GM13977 (cell line): ENCODE measurements at places on chromosomes 12 and 14.

DNA sequence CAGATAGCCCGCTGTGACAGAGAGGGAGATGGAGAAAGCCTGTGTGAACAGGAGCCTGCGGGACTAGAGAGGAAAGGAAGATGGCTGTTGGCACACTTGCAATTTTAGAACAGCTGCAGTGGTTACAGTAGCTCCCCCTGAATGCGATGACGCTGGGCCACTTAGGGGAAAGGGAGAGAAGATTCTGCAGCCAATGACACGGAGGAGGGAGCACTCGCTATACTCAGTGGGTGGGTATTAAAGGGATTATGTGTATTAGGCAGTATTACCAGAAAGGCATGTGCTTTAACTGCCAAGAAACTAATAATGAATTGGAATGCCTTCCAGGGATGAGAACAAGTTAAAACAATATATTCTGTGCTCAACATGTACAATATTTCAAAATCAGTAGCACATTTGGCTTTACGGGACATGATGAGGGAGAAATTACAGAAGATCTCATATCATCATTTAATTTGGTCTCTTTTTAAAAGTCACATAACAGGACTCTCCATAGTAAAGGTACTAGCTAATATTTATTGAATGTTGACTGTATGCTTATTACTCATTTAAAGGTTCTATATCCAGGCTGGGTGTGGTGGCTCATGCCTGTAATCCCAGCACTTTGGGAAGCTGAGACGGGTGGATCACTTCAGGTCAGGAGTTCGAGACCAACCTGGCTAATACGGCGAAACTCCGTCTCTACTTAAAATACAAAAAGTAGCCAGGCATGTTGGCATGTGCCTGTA, 35.9 kb upstream of the FOS start:
- no peak for DNase-seq

GRCh38 chr12:101013993-101014392, 196.0 kb downstream of the SLC5A8 start:
- DNase-seq, result no peak

GRCh38 chr12:70609739-70610491, 27.3 kb downstream of the PTPRB start:
- peak; percentile 43 for DNase-seq

DNA sequence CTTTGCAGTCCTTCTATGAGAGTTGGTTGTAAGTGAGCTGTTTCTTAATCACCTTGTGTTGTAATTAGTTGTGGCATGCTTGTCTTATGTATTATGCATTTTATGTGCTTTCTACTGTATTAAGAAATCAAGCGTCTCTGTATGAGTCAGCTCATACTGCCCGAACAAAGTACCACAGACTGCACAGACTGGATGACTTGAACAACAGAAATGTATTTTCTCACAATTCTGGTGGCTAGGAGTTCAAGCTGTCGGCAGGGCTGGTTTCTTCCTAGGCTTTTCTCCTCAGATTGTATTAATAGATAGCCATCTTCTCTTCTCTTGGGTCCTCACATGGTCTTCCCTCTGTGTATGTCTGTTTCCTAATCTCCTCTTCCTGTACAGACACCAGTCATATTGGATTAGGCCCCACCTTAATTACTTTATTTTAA, 77.7 kb downstream of the FLRT2 start:
- no peak for DNase-seq

DNA sequence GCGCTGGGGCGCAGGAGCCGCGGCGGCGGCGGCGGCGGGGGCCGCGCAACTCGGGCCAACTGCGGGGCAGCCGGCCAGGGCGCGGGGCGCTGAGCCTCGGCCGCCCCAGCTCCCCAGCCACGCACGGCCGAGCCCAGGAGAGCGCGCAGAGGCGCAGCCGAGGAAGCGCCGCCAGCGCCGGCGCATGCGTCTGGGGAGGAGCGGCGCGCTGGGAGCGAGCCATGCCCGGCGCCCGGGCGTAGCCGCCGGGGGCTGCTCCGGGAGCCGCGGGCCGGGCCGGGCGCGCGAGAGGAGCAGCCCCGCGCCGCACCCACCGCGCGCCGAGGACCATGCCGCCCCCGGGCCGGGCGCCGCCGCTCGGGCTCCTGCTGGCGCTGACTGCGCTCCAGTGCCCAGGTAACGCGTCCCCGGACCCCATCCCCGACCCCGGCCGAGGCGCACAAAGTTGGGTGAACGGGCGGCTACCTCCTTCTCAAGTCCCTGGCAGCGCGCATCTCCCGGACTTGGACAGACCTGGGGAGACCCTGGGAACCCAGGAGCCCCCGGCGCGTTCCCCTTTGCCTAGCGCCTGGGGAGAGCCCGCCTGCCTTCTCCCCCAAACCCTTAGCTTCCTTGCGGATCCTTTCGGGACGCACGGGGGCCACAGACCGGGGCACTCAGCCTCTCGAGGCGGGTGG, 121.4 kb downstream of the AACS start:
- peak; percentile 51 for DNase-seq

- no peak for DNase-seq
Measured at GRCh38 chr14:87229131-87229530, 763.9 kb downstream of the GALC start.

DNA sequence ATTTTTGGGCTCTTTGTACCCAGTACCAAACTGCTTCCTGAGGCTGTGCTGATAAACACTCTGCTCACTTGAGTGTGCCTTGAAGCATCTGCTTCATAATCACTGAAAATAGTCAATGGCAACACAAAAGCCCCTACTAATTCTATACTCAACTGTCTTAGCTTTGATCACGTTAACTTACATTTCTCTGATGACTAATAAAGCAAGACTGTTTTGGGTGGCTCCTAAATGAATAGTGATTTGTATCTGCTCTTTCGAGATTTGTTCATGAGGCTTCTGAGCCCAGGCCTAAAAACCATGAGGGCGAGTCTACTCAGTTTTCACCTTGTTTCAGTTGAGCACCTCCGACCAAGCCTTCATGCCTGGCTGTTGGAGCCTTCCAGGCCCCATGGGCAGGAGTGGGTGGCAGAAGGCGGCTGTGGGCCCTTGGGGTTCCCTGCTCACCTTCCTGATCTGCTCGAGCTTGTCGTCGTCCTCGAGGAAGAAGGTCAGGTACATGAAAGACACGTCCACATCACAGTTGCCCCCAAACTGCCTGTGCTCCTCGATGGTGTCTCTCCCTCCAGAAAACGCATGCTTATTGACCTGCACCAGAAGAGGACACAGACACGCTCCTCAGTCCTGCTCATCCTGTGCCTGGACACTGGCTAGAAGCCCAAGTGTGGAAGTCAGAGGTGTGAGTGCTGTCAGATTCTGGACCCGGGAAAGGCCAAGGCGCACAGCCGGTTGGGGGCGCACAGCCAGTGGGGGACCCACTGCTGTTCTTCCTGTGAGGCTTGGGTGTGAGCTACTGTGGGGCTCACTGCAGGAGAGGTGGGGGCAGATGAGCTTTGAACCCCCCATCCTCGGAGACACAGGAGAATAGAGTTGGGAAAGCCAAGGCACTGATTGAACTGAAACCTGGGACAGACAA, 13.7 kb downstream of the SLC25A47 start:
- peak; percentile 76 for DNase-seq

GRCh38 chr14:93137864-93138263, 22.1 kb upstream of the ITPK1 start:
- DNase-seq, result no peak

DNA sequence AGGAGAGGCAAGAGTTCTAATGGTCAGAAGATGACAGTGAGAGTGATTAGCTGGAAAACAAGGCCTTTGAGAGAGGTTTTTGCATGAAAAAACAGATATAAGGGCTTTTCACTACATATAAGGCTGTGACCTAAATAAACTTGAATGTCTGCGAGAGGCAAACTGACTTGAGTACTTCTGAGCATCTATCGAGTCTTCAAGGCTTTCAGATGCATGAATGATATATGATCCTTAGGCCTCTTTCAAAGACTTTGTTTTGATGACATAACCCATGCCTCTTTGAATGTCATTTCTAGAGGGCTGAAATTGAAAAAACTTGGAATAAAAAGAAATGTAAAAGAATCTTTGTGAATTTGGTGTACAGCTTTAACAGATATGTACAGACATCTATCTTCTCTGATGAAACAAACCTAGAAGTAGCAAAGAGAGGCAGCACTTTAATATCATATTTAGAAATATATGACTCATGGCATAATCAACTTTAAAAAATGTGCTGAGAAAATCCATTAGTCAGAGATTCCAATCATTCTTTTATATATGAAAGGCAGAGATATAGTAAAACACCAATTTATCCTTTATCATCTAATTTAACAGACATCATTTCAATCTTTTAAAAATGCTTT, 72.6 kb downstream of the PPM1H start:
- DNase-seq, result no peak

GRCh38 chr12:56110571-56110970, 5.9 kb upstream of the RPL41 start:
- no peak for DNase-seq

DNA sequence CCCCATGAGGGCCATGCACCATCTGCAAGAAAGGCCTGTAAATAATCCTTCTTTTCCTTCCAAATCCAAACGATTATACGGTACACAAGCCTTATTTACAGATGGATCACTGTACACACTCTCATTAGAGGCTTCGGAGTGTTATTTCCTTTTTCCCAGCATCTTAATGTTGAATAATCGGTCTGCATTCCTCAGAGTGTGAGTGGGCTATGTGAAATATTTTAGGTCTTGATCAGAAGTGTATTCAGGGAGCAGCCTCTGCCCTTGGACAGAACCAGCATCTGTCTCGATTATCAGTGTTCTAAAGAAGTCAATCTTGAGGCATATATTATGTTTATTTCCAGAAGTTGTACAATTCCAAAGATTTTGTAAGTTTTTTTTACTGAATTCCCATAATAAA, 340.6 kb downstream of the SEC23A start:
- no peak for DNase-seq

- DNase-seq, result no peak
Measured at GRCh38 chr12:97609957-97610356, 147.4 kb downstream of the RMST start.

GRCh38 chr14:22213120-22213519, 375.9 kb downstream of the DAD1 start:
- DNase-seq, result no peak

DNA sequence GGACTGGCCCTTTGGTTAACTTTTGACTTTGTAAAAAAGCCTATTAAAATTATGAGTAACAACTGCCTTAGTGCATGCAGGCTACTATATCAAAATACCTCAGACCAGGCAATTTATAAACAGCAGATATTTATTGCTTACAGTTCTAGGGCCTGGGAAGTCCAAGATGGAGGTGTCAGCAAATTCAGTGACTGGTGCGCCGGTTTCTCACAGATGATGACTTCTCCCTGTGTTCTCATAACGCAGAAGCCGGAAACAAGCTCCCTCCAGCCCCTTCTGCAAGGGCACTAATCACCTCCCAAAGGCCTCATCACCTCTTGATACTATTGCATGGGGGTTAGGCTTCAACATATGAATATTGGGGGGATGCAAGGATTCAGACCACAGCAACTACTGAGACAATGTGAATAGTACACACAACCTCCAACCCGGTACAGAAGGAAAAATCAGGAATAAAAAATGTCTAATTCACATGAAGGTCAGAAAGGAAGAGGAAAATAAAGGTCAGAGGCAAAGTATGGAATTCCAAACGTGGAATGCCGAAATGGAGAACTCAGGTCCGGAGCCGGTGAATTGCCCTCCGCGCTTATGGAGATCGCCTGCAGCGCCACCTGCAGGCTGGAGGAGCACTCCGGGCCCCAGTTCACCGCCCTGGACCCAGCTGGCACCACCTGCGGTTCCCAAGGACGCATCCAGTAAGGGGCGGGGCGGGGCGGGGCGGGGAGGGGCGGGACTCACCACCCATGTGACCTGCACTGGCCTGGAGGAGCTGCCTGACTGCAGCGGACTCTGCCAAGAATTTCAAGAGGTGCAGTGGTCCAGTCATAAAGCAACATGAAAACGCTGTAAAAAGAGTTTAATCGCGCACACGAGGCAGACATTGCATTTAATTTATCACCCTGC, 203.4 kb downstream of the KIF26A start:
- DNase-seq, result no peak

DNA sequence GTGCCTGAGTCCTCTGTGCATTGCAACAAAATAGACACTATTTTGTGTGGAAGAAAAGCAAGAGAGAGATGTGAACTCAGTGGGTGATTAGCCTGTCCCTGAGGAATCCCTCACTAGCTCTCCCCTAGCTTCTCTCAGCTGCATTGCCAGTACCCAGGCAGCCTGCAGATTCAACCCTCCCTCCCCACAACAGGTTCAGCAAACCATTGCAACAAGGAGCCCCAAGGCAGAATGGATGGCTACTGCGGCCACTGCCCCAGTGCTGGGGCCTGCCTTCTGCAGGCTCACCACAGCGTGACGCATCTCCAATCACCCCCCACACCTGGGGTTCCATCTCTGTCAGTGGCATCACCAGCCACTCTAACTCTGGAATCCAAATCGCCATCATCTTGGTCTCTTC, 2.3 kb downstream of the CRACR2A start:
- DNase-seq, result no peak

- no peak for DNase-seq
Measured at GRCh38 chr12:66942741-66943465, 264.0 kb upstream of the GRIP1 start.

GRCh38 chr12:97168804-97169203, 261.7 kb downstream of the NEDD1 start:
- no peak for DNase-seq

DNA sequence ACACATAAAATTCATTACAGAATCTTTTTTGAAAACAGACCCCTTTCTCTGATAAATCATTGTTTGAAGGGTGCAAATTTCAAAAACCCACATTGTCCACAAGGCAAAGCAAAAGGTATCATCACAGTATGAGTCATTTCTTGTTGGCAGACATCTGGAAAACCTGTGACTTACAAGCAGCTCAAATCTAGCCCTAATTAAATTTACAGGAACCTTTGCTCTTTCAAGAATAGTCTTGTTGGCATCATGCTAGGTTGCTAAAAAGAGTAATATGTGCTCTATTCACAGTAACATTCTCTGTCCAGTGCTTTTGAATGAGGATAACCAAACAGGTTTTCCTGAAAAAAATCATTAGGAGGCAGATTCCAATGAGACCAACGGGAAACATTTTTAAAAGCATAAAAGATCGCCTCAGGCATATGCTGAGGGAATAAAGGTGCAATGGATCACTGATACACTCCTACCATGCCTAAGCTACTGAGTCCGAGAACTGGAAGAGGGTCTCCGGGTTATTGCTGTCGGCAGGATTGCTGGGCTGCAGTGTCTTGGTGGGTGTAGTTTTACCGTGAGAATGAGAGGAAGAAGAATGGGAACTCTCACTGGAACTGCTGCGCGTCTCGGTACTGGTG, 55.5 kb upstream of the TTC7B start:
- no peak for DNase-seq

GRCh38 chr14:63193236-63193635, 11.0 kb upstream of the RHOJ start:
- DNase-seq, result no peak

- peak; percentile 17 for DNase-seq
Measured at GRCh38 chr14:56581041-56581727, 1.6 kb downstream of the TMEM260 start.

GRCh38 chr12:124677552-124678356, 110.3 kb upstream of the NCOR2 start:
- DNase-seq, result no peak

GRCh38 chr14:23632461-23633159, 3.6 kb upstream of the DHRS2 start:
- no peak for DNase-seq

- DNase-seq, result no peak
Measured at GRCh38 chr12:91328451-91328850, 145.8 kb upstream of the DCN start.

GRCh38 chr12:98179151-98179550, 336.2 kb upstream of the TMPO start:
- DNase-seq, result no peak

- DNase-seq, result no peak
Measured at GRCh38 chr12:52771505-52771904, 5.6 kb downstream of the KRT76 start.

GRCh38 chr12:119681111-119681510, 13.2 kb downstream of the PRKAB1 start:
- no peak for DNase-seq

- DNase-seq, result no peak
Measured at GRCh38 chr12:728781-729180, 23.6 kb upstream of the WNK1 start.
